ENCODE measurements at places on chromosomes 1 and 21.

- DNase-seq, result no peak
Observed at GRCh38 chr1:23548704-23549143, 10.6 kb downstream of the ID3 start.

DNA sequence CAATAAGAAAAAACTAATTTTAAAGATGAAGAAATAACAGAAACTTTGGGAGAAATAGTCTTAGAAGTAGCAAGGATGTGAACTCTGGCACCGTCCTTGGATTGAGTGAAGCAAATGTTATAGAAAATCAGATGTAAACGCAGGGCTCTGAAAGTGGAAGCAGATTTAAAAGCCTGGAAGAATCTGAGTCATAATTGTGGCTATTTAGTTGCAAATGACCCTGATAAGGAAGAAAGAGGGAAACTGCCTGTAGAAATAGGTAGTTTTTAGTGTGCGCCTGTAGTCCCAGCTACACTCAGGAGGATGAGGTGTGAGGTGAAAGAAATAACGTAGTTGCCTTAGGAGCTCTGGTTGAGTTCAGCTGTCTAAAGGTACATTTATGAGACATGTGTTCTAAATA is 101.0 kb downstream of the NGF start:
- DNase-seq, result no peak

GRCh38 chr1:2112280-2112701 is 62.1 kb downstream of the PRKCZ start:
- no peak for DNase-seq

DNA sequence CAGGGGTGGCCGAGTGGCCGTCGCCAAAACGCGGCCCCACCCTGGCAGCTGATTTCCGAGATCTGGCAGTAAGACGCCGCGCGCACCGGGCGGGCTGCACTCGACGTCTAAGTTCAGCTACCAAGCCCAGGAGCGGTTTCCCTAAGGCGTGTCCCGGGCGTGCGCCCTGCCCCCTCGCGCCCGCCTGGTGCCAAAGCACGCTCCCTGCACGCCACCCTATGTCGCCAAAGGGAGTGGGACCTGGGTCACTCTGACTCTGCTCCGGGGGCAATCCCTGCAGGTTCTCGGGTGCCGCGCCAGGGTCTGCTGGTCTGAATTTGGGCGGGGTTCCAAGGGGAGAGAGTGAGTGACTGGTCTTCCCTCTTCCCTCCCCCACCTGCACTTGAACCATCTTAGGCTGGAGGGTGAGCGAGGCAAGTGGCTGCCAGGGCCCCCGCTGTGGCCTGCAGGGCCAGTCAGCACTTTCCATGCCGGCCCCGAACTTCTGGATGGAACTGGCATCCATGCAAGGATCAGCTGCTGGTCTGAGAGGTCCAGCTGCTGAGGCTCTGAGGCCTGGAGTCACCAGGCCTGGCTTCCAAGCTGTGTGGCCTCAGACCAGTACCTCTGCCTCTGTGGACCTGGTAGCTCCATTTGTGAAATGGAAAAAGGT is at the start of gene LRRC38:
Gene LRRC38, minus strand, starts transcription at position 109 of the 652 bp plus-strand sequence. CDS start 410 bp downstream, outside the sequence.
- peak; percentile 3 for DNase-seq

GRCh38 chr1:207828046-207828445 is 76.2 kb downstream of the CD46 start:
- peak; percentile 61 for DNase-seq

- no peak for DNase-seq
Observed at GRCh38 chr1:44783697-44784093, 4.3 kb downstream of the BEST4 start.

DNA sequence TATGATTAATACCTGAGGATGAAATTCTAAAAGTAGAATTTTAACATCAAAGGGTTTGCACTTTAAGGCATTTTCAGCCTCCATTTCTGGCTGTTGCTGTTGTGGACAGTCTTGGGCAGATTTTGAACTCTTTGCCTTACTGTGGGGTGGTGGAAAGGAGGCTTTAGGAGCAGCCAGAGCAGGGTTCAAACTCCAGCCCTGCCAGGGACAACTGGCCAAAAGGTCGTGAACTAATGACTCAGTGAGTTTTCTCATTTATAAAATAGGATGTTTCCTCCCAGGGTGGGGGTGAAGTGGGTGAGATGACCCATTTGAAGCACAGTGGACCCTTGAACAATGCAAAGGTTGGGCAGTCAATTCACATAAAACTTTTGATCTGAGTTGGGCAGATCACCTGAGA is 36.7 kb downstream of the MAPKAPK2 start:
- no peak for DNase-seq
